ENCODE measurements at places on chromosomes 3 and 15.

- DNase-seq, result no peak
Observed at GRCh38 chr15:73939138-73939537, 12.9 kb downstream of the LOXL1 start.

- DNase-seq, result no peak
Observed at GRCh38 chr15:61916104-61916503, 144.1 kb downstream of the VPS13C start.

DNA sequence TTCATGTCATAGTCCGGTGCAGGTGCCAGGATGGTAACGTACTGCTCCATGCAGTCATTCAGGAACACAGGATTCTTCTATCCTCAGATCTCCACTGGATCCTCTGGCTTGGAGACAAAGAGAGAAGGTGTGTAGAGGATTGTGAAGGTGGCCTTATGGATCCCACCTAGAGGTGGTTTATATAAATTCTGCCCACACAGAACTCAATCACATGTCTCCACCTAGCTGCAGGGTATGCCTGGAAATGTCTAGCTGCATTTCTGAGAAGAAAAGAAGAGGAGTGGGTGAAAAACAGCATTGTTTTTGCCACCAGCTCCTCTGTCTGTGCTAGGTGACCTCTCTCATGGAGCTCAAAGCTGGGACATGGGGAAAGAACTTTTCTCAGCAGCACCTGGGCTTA lies 478.7 kb downstream of the PDCD6IP start:
- no peak for DNase-seq

DNA sequence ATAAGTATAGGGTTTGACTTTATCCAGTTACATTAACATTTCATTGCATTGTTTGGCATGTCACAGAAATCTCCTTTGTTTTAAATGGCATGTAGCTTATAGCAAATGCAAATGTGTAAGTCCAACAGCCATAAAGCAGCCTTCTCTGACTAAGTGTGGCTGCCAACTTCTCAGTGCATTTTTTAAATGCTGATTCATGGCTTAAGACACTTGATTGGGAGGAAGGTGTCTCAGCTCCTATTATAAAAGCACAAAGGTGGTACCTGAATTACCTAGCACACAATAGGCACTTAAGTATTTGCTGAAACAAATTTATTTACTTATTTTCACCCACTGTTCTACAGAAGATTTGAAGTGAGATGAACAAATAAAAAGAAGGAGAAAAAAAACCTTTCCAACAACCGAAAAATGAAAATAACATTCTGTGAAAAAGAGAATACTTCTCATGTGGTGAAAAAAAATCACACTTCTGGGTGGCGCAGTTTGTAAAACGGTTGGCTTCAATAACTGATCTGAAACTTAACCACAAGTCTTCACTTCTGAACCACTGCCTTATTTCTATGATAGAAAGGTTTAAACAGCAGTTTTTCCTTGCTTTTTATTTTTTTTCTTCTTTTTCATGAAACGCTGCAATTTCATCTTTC lies 105.5 kb upstream of the ICE2 start:
- no peak for DNase-seq

GRCh38 chr3:18556503-18557135 lies 131.5 kb upstream of the SATB1 start:
- no peak for DNase-seq

DNA sequence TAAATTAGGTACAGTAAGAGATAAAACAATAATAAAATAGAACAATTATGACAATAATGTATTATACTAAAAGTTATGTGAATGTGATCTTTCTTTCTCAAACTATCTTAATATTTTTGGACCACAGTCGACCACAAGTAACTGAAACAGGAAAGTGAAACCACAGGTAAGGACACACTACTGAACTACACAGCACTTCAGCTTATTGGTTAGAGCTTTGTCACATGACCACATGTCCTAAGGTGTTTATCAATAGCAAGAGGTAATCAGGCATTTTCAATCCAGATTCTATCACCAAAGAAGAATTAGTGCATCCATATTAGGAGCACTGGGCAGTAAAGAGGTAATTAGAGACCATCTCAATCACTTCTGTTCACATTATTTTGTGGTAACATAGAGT lies 392.8 kb downstream of the RSL24D1 start:
- no peak for DNase-seq

- no peak for DNase-seq
Observed at GRCh38 chr3:72444656-72445223, 403.5 kb downstream of the SHQ1 start.

GRCh38 chr15:24733659-24734058 lies 58.1 kb downstream of the NPAP1 start:
- no peak for DNase-seq

GRCh38 chr3:177236704-177237103 lies 39.4 kb upstream of the TBL1XR1 start:
- no peak for DNase-seq

DNA sequence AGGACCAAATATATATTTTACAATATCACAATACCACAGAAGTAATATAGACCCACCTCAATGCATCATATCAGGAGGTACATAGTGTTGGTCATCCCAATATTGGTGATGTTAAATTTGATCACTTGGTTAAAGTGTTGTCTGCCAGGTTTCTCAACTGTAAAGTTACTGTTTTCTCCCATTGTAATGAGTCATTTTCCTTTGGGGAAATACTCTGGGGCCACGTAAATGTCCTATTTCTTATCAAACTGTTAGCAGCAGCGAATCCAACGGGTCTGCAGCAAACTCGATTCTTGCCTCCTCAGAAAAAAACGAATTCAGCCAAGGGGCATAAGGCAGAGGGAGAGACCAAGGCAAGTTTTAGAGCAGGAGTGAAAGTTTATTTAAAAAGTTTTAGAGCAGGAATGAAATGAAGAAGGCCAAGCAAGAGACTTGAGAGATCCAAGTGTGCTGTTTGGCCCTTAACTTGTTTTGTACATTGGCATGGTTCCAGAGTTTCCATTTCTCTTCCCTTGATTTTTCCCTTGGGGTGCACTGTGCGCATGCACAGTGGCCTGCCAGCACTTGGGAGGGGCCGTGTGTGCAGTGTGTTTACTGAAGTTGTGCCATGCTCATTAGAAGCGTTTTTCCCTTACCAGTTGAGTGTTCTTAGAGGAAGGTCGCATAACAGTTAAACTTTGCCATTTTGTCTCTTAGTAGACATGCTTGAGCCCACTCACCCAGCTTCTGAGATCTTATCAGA lies 512.5 kb downstream of the AGBL1 start:
- DNase-seq, result no peak

DNA sequence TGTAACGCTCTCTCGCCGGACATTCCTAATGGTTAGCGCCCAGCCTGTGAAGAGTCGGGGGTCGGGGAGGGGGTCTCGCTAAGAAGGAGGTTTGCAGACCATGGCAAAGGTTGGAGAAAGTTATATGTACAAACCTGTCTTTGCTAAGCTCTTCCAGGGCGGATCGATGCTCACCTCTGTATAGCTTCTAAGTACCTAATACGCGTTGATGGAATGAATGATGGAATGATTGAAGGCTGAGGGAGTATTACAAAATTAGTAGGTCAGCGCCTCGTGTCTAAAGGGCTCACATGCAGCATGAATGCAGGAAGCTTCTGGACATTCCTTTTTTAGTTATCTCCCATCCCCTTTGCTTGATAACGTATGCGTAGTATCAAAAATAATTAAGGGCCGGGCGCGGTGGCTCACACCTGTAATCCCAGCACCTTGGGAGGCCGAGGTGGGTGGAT lies 305 bp upstream of the KPNA1 start:
- no peak for DNase-seq

- DNase-seq, result no peak
Observed at GRCh38 chr15:101549647-101550046, 60.1 kb upstream of the PCSK6 start.

- DNase-seq, result no peak
Observed at GRCh38 chr3:120402257-120402656, 48.5 kb downstream of the FSTL1 start.

DNA sequence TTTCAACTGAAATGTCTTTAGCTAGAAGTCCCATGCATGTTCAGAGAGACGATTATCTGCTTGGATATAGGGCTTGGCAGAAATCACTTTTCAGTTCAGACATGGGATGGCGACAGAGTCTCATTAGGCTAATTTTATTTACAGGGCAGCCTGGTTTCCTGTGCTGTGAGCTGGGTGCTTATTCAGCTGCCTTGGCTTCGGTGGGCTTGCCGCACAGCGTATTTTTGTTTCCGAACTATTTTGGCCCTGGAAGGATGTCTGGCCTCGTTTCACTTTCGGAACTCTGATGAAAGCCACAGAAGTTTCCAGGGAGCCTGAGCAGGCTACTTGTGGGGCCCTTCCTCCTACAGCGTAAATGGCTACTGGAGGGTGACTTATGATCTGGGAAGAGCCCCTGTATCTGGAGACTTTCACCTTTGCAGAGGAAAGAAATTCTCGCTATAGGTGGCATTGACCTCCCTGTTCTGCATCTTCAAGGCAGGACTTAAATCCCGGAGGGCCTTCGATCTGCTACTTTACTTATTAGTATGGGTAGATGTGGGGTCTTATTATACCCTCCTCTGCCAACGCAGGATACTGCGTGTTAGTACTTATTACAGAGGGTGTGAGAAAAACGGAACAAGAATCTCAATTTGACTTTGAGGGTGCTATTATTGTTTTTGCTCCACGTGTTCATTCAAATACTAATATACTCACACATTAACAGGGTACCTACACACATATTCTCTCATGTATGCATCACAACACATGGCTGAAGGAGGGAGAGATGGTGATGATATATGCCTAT lies 364.0 kb upstream of the RBMS3 start:
- no peak for DNase-seq

DNA sequence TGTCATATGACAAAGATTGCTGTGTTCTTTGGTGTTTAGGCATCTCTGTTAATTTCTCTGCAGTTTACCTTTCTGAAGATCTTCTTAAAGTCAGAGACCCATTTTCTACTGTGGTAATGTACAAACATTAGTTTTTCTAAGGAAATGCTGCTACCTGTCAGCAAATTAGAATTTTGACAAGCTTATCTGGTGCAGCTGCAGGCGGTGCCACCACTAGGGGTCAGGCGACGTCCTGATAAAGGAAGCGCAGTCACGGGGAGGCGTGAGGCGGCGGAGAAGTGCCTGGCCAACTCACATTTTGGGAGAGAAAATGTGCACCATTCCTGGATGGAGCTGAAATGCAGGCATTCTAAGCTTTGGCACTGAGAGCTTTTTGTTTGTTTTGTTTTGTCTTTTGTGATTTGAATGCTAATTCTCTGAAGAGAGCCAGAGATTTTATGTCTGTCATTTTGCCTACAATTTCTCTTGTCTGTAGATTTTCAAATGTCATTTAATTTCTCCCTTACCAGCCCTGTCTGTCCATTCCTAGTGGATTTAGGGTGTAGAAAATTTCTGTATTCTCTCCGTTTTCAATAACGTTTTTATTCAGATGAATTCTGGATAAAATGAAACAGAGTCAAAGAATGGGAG lies 24.9 kb upstream of the SIAH2 start:
- DNase-seq, result peak; percentile 71

- DNase-seq, result no peak
Observed at GRCh38 chr15:95557226-95558046, 773.1 kb upstream of the NR2F2 start.

GRCh38 chr3:190289989-190290388 lies 32.3 kb downstream of the CLDN1 start:
- DNase-seq, result no peak

DNA sequence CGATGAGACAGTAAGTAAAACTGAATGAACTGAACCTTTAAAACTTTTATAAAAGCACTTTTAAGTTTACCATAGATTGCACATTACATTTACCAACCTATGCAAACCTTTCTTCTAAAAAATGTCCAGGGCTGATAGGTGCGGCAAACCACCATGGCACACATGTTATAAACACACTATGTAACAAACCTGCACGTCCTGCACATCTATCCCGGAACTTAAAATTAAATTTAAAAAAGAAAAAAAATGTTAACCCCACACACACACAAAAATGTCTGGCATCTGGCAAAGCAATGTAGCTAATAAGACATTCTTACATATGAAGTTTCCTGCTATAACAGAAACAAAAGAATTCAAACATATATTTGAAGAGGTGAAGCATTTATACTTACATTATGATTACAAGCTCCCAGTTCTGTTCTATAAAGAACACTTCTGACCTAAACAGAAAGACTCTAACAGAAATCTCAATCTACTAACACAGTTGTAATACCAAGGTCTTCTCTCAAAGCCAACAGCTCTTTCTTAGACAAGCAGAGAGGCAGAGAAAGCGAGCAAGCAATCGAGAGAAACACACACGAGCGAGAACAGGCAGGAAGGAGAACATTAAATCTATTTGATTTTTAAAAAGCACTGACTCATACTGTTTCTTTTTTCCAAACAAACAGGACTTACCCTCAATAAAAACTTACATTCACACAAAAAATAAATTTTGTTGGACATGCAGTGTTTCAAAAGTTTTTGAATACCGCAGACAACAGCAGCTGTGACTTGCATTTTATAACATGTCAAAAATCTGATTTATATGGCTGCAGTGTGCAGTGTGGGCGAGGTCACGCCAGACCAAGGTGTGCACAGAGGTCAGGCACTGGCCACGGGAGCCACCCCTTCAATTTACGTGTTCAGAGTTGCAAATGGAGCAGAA lies at the start of gene NRG4:
Gene NRG4, minus strand, starts transcription at position 798 of the 925 bp plus-strand sequence. CDS start 1,194 bp downstream, outside the sequence.
- DNase-seq, result no peak

DNA sequence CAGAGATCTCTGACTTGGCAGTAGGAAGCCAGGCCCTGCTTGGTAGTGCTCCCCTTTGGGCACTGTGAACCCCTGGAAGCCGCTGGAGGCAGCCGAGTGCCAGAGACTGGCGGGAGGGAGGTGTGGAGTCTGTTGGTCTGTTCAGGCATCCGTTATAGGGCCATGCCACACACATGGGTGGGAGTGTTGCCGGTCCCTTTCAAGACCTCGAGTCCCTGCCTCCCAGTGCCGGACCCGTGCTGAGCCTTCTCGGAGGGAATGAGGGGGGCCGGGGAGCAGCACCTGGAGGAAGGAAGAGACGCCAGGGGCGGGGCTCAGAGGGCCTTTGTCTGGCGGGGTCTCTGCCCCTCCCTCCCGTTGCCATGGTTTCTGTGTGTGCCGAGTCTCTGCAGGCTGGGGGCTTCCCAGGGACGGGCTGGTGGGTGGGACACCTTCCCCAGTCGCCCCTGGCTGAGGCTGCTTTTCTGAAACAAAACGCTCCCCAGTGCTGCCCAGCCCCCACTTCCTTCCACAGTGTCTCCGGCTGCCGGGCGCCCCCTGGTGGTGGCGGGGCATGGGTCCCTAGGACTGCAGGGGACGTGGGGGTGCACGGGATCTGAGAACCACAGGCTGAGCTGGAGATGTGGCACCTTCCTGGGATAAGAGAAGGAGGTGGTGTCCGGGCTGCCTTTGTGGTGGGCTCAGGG lies 10.0 kb downstream of the GNAI2 start:
- DNase-seq, result peak; percentile 71

DNA sequence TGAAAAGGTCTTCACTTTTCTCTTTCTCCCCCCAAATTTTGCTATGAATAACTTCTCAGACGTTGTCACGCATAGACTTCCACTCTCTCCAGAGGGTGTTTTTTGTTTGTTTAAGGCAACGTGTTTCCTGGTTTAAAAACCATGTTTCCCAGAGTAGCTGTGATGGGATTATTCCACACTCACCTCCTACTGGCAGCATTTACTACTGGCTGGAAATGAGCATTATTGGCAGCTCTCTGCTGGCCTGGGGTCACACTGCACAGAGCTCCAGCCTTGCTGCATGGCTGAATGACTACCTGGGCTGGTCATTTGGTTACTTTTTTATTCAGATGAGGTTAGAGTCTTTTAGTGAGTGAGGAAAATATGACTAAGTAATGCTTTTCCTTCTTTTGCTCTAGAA lies 65.2 kb downstream of the RARB start:
- no peak for DNase-seq

All from NCI-H345 (cell line).